Upper lobe of right lung (tissue), 1 donor: ENCODE measurements at places on chromosomes 5 and 9. TPM values are rescaled to one million over a fixed set of nuclear protein-coding genes. Genes with fewer than 3 reads are reported as not detected.

DNA sequence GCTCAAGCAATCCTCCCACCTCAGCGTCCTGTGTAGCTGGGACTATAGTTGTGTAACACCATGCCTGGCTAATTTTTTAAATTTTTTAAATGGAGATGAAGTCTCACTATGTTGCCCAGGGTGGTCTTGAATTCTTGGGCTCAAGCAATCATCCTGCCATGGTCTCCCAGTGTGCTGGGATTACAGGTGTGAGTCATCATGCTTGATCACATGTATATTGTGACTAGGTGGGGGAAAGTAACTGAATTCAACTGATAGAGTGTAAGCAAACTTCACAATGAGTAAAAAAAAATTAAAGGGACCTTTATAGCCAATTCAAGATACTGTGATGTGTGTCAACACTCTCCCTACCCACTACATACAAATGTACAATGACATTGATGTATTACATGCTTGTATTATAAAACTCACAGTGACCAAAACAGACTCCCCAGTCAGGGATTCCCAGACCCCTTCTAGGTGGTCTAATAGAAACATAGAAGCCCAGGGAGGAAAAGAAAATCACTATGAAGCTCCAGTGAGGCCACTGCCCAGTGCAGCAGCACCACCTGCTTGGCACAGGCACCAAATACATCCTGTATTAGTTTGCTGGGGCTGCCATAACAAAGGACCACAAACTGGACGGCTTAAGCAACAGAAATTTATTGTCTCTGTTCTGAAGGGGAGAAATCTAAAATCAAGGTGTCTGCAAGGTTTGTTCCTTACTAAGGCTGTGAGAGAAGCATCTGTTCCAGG lies 8.8 kb downstream of the PLGRKT start:
- H3K4me1 ChIP-seq, result no peaks in the 10 kb centered on the region
- H3K36me3 ChIP-seq, result no peaks in the 10 kb centered on the region
- no peak overlapping the region for H3K27ac ChIP-seq
- DNase-seq, result no peak
- H3K4me3 ChIP-seq, result no peak overlapping the region

GRCh38 chr5:119439140-119439631 lies 13.1 kb upstream of the HSD17B4 start:
- no peaks in the 10 kb centered on the region for H3K36me3 ChIP-seq
- H3K4me3 ChIP-seq, result peak overlapping the region; percentile 8
- no peak for DNase-seq

DNA sequence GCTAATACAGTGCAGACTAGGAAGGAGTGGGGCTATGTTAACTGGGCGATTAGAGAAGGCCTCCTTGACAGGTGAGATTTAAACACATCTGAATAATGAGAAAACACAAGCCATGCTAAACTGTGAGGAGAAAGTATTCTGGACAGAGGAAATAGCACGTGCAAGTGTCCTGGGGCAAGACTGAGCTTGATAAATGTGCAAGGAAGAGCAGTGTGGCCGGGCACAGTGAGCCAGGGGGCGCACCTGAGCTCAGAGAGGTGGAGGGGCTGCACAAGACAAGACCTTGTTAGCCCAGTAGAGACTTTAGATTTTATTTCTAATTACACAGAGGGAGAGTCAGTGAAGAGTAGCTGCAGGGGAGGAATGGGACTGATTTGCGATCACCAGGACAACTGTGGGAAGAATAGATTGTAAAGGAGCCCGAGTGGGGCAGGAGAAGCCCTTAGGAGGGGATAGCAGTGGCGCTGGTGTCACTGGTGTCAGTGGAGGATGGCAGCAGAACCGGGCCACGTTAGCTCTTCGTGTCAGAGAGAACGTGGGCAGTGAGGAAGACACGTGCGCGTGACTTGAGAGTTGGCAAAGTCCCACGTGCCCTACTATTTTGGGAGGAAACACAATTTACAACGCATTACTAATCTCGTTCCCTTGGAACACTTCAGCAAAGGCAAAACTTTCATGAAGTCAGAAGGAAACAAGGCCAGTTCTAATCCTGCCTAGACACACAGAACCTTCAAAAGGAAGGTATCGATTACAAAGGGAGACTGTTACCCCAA lies 17.9 kb upstream of the C5orf47 start:
- no peak overlapping the region for H3K27ac ChIP-seq
- no peak for DNase-seq
- H3K27me3 ChIP-seq, result no peaks in the 10 kb centered on the region
- no peaks in the 10 kb centered on the region for H3K36me3 ChIP-seq
- no peak overlapping the region for H3K4me3 ChIP-seq
- peaks cover 16% of the 10 kb centered on the region for H3K4me1 ChIP-seq

Gene TRMO
- total RNA-seq, result 17.3 TPM

Gene SHC3
- 12.9 TPM for total RNA-seq

Gene LAMC3
- total RNA-seq, result 28.5 TPM
